ENCODE measurements at places on chromosomes 12 and 14. TPM values are rescaled to one million over a fixed set of nuclear protein-coding genes. Genes with fewer than 3 reads are reported as not detected.

The ACSM4 gene
- total RNA-seq, result not detected

DNA sequence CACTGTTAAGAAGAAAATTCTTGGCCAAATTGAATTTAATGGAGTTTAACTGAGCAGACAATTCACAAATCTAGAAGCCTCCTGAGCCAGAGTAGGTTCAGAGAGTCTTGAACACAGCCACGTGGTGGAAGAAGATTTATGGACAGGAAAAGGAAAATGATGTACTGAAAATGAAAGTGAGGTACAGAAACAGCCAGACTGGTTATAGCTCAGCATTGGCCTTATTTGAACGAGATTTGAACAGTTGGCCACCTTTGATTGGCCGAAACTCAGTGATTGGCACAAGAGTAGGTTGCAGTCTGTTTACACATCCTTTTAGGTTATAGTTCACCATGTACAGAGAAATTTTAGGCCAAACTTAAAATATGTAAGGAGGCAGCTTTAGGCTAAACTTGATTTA, 9.9 kb downstream of the OAS2 start:
- DNase-seq, result no peak

- DNase-seq, result no peak
Measured at GRCh38 chr12:130438711-130439110, 101.0 kb downstream of the PIWIL1 start.

DNA sequence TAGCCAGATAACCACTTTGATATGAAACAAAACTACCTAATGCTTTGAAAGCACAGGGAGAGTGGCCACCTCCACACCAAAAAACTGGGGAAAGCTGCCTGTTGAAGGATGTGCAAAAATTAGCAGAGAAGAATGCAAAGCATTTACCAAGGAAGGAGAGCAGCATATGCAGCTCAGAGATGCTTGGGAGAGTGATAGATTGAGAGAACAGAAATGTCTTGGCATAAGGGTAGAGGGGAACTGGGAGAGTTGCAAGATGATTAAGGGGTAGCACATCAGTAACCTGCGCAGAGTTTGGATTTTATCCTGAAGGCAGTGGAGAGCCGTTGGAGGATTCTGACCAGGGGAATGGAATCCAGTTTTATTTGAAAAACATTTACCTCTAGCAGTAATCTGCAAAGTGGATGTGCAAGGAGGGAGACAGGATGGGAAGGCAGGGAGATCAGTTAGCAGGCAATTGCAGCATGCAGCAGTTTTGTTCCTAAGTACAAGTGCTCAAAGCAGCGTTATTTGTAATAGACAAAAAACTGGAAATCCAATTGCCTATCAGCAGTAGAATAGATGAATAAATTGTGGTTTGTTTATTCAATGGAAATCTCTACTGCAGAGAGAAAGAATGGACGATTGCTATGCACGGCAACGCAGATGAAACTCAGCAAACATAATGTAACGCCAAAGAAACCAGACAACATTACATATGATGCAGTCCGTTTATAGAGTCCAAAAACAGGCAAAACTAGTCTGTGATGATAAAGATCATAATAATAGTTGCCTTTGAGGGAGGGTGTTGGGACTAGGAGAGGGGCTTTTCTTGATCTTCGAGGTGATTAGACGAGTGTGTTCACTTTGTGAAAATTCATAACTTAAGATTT, 81.5 kb downstream of the BHLHE41 start:
- DNase-seq, result no peak

- no peak for DNase-seq
Measured at GRCh38 chr12:105233041-105233905, 2.7 kb downstream of the APPL2 start.

Data from activated B cell treated with CpG ODN at 0.5 μM for 24 hours (primary cell).